ENCODE measurements at places on chromosomes 16 and 17. TPM values are rescaled to one million over a fixed set of nuclear protein-coding genes. Genes with fewer than 3 reads are reported as not detected.

DNA sequence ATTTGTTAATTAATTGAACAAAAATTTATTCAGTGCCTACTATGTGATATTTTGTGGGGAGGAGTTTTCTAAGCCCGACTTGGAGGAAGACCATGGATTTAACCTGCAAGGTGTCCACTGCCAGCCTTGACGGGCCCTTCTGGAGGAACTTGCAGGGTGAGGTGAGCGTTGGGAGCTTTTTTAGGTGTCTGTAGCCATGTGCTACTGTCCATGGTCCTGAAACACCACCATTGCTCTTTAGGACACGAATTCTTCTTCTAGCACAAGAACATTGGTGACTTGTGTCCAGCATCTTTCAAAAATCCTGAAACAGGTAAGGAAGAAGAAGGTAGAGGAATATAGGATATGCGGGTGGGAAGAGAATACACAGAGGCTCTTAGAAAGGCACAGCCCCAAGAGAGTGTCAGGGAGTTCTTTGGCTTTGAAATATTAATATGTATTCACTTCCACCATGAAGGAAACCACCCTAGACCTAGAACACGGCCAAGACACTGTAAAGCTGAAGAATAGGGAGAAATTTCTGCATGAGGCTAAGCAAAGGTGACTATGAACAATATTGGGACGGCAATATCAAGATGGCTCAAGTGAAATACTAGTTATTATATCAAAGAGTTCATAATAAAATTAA, 27.9 kb upstream of the OR4D1 start:
- peak; percentile 83 for DNase-seq

- no peak for DNase-seq
Observed at GRCh38 chr16:324451-325334, 27.8 kb downstream of the AXIN1 start.

- no peak for DNase-seq
Observed at GRCh38 chr17:3897731-3898130, 4.9 kb upstream of the CAMKK1 start.

GRCh38 chr16:71635632-71636031, 9.6 kb downstream of the MARVELD3 start:
- no peak for DNase-seq

- DNase-seq = no peak
Observed at GRCh38 chr16:48052731-48053417, 102.9 kb downstream of the ABCC12 start.

- DNase-seq = peak; percentile 50
Observed at GRCh38 chr16:21166561-21166961, 8.1 kb downstream of the LDAF1 start.

DNA sequence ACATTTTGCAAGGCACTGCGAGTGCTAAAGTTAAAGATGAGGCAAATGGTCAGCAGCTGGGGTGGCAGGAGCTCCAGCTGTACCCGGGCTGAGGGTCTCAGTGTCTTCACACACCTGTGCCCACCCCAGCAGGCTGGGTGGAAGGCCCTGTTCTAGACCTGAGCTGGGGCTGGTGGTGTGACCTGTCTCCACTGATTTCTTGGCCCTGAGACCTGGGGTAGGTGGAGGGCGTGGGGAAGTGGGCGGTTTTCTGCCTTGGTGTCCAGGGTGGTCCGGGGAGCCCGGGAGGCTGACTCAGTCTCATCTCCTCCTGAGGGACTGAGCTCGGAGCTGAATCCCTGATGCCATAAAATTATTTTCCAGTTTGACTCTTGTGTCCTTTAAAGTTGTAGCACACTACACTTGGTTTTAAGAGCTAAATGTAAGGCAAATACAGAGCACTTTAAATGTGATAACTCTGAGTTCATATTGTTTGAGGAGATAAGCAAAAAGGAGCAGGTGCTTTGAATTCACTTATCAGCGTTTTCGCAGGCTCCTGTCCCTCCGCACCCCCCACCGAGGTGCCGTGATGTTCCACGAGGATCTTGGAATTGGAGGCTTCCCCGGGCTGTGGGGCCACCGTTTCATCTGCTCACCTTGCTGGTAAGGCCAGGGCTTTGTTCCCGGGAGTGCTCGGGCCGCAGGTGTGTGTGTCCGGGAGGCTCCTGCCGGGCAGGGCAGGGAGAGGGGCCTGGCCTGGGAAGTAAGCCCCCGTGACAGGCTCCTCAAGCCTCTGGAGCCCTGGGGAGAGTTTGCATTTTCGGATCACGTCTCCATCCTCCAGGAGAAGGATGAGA, 117.0 kb downstream of the AATF start:
- no peak for DNase-seq

GRCh38 chr16:83929811-83930555, 23.1 kb upstream of the OSGIN1 start:
- no peak for DNase-seq

The CD300H gene
- not detected for polyA plus RNA-seq

The PTGES3L gene
- polyA plus RNA-seq = 2.4 TPM
